Stimulated activated CD4-positive, alpha-beta T cell treated with anti-CD3 and anti-CD28 coated beads, Interleukin-4, amount 100 ng/mL, for 48 hours (primary cell): ENCODE measurements at places on chromosomes 7 and 10.

- DNase-seq: no peak
These were observed 113.0 kb downstream of the SGMS1 start for GRCh38 chr10:50510517-50511473.

DNA sequence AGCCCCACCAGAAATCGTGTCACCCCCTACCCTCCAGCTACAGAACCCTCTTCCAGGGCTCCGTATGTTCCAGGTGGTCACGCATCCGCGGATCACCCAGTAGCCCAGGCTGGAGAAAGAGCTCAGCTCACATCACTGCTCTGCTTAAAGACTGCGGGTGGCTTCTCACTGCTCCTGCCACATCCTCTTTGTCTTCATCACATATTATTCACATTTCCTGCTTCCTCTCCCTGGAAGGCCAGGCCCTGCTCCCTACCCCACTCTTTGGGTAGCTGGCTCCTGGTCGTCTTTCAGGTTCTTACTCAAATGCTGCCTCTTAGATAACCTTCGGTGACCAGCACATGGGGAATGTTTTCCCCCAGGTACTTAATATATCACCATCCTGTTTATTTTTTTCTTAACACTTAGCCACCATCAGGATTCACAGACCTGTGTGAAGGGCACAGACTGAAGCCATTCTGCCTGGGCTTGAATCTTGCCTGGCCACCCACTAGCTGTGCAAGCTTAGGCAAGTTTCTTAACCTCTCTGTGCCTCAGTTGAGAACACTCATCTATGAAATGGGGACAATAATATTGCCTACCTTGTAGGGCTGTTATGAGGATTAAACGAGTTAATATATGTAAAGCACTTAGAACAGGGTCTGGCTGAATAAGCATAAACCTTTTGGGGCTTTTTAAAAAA, 307.8 kb downstream of the PRPF18 start:
- no peak for DNase-seq

GRCh38 chr7:106520962-106521514, 139.9 kb downstream of the CCDC71L start:
- no peak for DNase-seq

- no peak for DNase-seq
These were observed 171.4 kb downstream of the DKK1 start for GRCh38 chr10:52485462-52485861.

GRCh38 chr7:126529254-126529653, 723.5 kb downstream of the GRM8 start:
- no peak for DNase-seq

DNA sequence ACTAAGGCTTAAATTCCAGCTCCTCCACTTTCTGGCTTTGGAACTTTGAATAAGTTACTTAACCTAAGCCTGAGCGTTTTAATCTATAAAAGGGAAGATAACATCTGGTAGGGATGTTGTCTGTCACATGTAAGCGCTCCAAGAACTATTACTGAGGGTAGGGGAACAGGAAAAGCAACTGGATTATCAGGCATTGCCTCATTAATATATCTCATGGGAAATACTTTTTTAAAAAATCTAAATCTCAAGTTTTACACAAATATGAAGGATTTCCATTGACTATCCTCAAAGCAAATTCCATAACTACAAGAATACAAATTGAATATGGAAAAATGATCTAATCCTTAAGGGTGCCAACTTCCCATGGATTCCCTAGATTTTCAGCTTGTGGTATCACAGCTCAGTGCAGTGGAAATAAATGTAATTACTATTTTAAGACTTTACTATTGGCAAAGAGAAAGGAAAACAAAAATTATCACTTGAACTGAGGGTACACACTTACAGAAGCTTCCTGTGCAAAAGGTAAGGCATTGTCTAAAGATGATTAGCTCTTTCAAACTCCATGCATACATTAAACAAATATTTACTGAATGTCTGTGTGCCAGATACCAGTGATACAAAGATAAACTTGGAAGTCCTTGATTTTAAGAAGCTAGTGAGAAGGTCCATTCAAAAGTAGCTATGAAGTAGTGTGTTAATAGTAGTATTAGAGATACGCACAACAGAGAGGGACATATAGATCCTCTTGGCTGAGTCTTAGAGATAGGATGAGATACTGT, 38.4 kb downstream of the NT5C2 start:
- no peak for DNase-seq

DNA sequence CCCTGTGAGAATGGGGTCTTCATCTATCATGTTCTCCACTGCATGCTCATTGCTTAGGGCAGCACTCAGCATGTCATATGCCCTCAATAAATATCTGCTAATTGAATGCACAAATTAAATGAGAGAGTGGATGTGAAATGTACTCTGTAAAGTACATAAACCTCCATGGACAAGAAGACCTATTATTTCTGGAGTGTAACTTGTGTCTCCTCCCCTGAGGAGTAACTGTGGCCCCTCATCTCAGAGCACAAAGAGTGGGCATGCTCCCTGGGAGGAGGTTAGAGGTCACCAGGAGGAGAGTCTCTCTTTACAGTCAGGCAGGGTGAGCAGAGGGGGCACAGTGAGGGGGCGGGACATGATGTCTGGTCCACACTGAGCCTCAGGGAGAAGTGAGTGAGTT, 313.6 kb upstream of the PODXL start:
- DNase-seq: no peak

DNA sequence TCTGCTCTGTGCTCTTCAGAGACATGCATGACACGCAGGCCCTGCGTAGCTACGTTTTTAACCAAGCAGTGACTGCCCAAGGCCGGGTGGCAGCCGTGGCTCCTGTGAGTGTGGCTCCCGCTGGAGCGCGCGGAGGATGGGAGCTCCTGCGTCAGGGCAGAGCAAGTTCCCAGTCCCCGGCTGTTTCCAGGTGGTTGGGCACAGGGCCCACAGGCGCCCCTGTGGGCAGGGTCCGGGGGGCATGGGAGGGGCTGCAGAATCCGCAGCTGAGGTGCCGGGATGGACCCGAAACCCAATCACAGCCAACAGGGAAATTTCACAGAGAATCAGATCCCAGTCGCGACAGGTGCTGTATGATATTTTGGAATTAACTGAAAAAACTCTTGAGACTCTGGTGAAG, 9.8 kb downstream of the NKX6-2 start:
- DNase-seq: no peak

DNA sequence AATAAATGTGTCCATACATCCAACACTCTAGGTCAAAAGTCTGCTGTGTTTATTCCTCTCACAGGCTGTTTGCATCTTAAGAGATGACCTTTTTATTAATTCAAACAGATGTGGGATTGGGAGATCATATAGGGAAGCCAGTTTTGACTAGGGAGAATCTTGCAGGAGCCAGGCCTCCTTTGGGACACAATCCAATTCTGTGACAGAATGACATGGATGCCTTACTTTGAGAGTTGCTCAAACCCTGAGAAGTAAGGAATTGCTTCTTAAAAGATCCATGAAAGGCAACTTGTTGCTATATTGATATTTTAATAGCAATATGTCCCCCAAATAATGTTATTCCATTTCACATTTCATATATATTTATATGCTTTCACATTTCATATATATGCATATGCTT, 53.5 kb upstream of the CACNB2 start:
- DNase-seq: no peak

GRCh38 chr10:71771821-71772617, 1.3 kb downstream of the VSIR start:
- no peak for DNase-seq
